ENCODE measurements at places on chromosomes 2 and 18. TPM values are rescaled to one million over a fixed set of nuclear protein-coding genes. Genes with fewer than 3 reads are reported as not detected.

KIF3C gene
- 6.3 TPM for total RNA-seq

SCG2 gene
- 18.0 TPM for total RNA-seq

IL36A gene
- not detected for total RNA-seq

MEIS1 gene
- total RNA-seq = 4.5 TPM

DOK6 gene
- 0.52 TPM for total RNA-seq

LIMS3 gene
- 0.17 TPM for total RNA-seq

IL36RN gene
- not detected for total RNA-seq

ATP6V1B1 gene
- not detected for total RNA-seq

DCC gene
- total RNA-seq = not detected

LRP1B gene
- not detected for total RNA-seq

Data from M059J (cell line).